ENCODE measurements at places on chromosomes 7 and 10.

DNA sequence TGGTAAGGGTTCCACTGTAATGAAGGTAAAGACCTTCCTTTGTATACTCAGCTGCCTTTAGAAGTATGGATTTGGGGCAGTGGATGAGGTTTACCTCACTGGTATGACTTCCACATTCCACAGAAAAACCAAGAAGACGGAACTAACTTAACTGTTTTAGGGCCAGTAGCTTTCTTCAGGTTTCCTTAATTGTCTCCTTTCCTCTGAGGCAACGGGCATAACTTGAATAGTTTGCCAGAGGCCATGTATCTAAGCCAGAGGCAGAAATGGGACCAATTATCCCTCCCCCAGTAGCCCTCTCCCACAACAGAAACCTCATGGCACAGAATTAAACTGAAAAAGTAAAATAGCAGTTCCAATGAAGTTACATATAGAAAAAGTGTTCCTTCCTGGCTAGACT is 281.7 kb downstream of the PHTF2 start:
- DNase-seq = no peak

DNA sequence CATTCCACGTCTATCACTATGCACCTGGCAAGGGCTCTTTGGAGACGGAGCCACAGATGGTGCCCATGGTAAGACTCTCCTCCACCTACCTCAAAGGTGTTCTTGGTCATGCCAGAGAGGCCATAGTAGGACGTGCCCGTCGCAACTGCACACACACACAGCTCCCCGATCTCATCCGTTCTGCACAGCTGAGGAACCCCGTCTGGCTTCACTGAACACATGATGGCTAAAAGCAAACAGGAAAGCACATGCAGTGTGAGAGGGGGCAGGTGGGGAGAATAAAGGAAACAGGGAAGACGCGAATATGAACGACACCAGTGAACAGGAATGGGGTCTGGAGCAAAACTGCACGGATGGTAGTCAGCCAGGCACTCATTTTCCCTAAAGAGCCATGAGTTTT is 230.9 kb downstream of the ZMYND11 start:
- DNase-seq = no peak

GRCh38 chr7:70131817-70132216 is 533.5 kb downstream of the AUTS2 start:
- no peak for DNase-seq

DNA sequence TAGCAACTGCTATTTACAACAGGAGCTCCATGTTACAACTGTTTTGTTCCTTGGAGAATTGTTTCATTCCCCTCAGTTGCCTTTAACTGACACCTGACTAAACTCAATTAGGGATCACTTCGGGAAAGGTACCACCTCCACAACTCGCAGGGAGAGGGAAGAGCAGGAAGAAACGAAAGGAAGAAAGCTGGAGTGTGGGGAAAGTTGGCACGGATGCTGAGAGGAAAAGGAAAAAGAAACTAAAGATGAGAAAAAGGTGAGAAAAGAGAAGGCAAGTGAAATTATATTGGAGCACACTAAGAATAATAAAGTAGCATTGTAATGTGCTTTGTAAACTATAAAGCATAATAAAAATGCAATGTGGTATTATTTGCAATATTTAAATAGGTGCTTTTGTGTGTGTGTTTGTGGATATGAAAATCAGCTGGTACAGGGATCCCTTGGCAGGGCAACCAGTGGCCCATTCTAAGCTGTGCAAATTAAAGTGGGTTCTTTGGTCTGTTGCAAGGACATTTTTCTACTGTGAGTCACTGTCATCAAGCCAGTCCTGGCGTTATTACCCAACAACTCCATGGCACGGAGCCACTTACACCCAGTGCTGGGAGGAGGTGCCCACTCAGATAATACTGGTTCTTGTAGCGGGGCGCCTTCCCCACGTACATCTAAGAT is 45.9 kb downstream of the HIPK2 start:
- no peak for DNase-seq

GRCh38 chr10:95035332-95036295 is 33.7 kb downstream of the CYP2C8 start:
- peak; percentile 79 for DNase-seq

DNA sequence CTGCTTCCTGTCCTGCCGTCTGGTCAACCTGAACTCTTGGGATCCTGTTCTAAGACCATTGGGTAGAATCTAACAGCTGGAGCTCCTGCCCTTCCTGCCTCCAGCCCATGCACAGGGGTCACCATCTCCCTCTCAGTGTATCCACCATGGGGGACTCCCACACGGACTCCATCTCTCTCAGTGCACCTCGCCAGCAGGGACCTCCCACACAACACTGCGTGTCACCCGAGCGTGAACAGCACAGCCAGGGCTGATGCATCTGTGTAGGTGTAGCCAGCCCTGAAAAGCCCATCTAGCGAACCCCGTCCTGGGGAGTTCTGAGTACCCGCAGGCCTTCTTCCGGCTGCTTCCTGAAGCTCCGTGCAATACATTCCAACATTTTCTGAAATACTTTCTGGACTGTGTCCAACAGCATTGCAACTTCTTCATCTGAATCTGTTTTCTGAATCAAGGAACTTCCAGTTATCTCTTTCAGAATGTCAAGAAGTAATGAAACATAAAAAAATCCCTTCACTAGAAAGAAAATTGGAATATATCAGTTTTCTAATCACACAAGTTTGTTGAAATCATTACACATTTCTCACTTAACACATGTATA is 52.5 kb downstream of the NCAPG2 start:
- DNase-seq = no peak

All from NCI-H510A (cell line).